ENCODE measurements at places on chromosomes 5 and 9. TPM values are rescaled to one million over a fixed set of nuclear protein-coding genes. Genes with fewer than 3 reads are reported as not detected.

The CDX1 gene
- total RNA-seq, result not detected

The SLC9A3 gene
- 2.4 TPM for total RNA-seq

The NEUROG1 gene
- total RNA-seq, result not detected

The GMCL2 gene
- total RNA-seq, result not detected

The FREM1 gene
- total RNA-seq, result not detected

The TSLP gene
- total RNA-seq, result not detected

The SERF1A gene
- 2.3 TPM for total RNA-seq

The PCDHAC1 gene
- total RNA-seq, result 1.1 TPM

The RNF183 gene
- not detected for total RNA-seq

The PCDHB13 gene
- 0.07 TPM for total RNA-seq

The PLPP6 gene
- 10.0 TPM for total RNA-seq

The GADD45G gene
- total RNA-seq, result 0.33 TPM

The LCNL1 gene
- 0.02 TPM for total RNA-seq

The CMYA5 gene
- total RNA-seq, result 0.22 TPM

The EEIG1 gene
- 65.8 TPM for total RNA-seq

The TERT gene
- total RNA-seq, result 3.5 TPM

The C5orf58 gene
- not detected for total RNA-seq

The QRFP gene
- not detected for total RNA-seq

The PCDHB6 gene
- total RNA-seq, result 1.2 TPM

The FBP2 gene
- not detected for total RNA-seq

The SLC46A2 gene
- total RNA-seq, result not detected

The RLN2 gene
- total RNA-seq, result not detected

The NR6A1 gene
- total RNA-seq, result 1.7 TPM

The KIF20A gene
- total RNA-seq, result 42.5 TPM

The ANKDD1B gene
- total RNA-seq, result 0.08 TPM

The ST8SIA4 gene
- 0.30 TPM for total RNA-seq

The SLC25A2 gene
- total RNA-seq, result not detected

The FGF18 gene
- total RNA-seq, result 0.25 TPM

The RANBP17 gene
- total RNA-seq, result 3.1 TPM

Data from A549 treated with CpdA at 1 μM for 4 hours (cell line).